ENCODE measurements at places on chromosomes 11 and 22. TPM values are rescaled to one million over a fixed set of nuclear protein-coding genes. Genes with fewer than 3 reads are reported as not detected.

Gene KRTAP5-7
- total RNA-seq: not detected

Gene ENTHD1
- 0.64 TPM for total RNA-seq

Gene CDCA5
- 174 TPM for total RNA-seq

DNA sequence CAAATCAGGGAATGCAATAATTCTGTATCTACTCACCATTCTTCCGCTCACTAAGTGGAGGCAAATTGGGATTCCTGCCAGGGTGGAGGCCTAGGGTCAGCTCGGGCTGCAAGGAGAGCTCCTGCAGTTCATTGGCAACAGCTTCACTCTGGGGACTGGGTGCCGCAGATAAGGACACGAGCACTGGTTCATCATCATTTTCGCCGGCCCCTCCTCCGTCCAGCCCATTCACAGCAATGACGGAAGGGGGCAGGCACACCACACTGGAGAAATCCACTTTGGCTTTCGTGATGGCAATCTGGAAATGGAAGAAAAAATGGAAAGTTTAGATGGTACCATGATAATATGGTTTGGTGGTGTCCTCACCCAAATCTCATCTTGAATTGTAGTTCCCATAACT lies 84.4 kb downstream of the MRTFA start:
- peaks cover 34% of the 10 kb centered on the region for H3K36me3 ChIP-seq
- no peak overlapping the region for H3K4me3 ChIP-seq
- peak overlapping the region; percentile 16 for H3K27ac ChIP-seq
- no peak for DNase-seq
- peaks cover 15% of the 10 kb centered on the region for H3K4me1 ChIP-seq

- no peak for DNase-seq
- H3K4me3 ChIP-seq: no peak overlapping the region
- no peaks in the 10 kb centered on the region for H3K4me1 ChIP-seq
- H3K27ac ChIP-seq: no peak overlapping the region
- peaks cover 18% of the 10 kb centered on the region for H3K36me3 ChIP-seq
- H3K27me3 ChIP-seq: no peaks in the 10 kb centered on the region
Observed at GRCh38 chr11:45947885-45948284, 25.4 kb downstream of the LARGE2 start.

Gene PDE2A
- 1.1 TPM for total RNA-seq

DNA sequence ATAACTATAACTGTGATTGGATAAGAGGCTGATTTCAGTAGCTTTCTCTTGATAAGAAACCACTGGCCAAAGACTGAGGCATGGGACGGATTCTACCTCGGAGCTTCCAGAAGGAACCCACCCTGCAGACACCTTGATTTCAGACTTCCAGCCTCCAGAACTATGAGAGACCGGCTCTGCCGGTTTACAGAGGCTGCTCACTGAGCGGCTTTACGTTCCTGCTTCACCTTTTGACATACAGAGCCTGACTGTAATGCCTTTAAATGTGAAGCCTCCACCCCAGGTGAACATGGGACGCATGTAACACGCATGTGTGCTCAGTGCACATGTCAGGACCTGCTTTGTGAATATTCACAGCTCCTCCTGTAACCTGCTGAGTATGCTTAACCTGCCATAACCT lies 361.5 kb downstream of the CTTN start:
- H3K27ac ChIP-seq: no peak overlapping the region
- no peak for DNase-seq
- no peak overlapping the region for H3K4me3 ChIP-seq
- no peaks in the 10 kb centered on the region for H3K4me1 ChIP-seq

Gene FAM180B
- total RNA-seq: not detected

Data from activated naive CD4-positive, alpha-beta T cell treated with anti-CD3 and anti-CD28 coated beads for 36 hours (primary cell).